ENCODE measurements at places on chromosomes 12 and 14.
A peak's percentile ranks its signal among the peaks of the same experiment; 100 is the strongest.

DNA sequence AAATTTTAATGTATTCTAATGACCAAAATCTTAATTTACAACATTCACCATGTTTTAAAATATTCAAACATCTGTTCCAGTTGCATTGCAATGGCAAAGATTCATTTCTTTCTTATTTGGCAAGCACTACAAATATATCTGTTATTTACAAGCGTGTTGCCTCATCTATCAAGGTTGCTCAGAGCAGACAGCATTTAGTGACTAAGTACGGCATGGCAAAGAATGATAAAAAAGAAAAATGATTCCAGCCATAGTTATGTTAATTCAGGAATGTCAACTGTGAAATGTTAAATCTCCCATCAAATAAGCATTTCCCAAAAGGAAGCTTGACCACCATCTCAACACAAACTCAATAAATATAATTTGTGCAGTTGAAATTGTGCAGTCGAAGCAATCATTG, 312.1 kb downstream of the SEC23A start:
- peak; percentile 4 for DNase-seq

GRCh38 chr14:52220924-52221811, 46.3 kb upstream of the PTGDR start:
- DNase-seq, result no peak

- peak; percentile 30 for DNase-seq
These were observed 31.9 kb downstream of the GUCY2C start for GRCh38 chr12:14664434-14665023.

- no peak for DNase-seq
These were observed 6.1 kb upstream of the GPRC5A start for GRCh38 chr12:12885096-12885792.

DNA sequence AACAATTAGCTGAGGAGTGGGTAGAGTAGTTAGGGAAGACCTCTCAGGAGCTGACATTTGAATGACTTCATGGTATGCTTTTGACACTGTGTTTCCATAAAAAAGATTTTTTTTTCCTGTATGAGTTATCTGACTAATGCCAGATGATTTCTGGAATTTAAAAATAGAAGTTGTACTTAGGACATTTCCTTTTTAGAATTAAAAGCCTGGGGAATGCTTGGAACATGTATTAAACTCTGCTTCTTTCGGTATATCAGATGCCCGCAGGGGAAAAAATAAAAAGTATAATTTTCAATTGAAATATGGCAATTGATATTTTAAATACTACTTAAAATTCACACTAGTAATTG, 41.1 kb downstream of the BRMS1L start:
- no peak for DNase-seq

DNA sequence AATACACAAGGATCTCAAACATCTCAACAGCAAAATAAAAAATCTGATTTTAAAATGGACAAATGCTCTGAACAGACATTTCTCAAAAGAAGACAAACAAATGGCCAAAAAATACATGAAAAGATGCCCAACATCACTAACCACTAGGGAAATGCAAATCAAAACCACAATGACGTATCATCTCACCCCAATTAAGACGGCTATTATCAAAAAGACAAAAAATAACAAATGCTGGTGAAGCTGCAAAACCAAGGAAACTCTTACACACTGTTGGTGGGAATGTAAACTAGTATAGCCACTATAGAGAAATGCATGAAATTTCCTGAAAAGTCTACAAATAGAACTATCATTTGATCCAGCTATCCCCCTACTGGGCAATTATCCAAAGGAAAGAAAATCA, 145.0 kb downstream of the BTG1 start:
- DNase-seq, result no peak

DNA sequence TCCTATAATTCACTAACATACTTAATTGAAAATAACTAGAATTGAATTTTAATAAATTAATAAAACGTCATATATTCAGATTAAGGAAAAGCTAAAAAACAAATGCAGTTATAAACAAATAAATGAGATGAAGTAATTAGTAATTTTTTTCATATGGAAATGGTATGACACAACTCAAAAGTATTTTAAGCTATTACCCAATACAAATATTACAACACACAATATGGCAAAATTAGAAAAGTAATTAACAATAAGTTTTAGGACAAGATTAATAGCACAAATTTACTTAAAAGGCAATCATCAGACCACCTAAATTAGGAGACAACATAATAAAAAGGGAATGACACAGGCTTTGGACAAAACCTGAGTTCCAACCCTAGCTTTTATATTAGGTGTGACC, 81.7 kb downstream of the EEA1 start:
- no peak for DNase-seq

DNA sequence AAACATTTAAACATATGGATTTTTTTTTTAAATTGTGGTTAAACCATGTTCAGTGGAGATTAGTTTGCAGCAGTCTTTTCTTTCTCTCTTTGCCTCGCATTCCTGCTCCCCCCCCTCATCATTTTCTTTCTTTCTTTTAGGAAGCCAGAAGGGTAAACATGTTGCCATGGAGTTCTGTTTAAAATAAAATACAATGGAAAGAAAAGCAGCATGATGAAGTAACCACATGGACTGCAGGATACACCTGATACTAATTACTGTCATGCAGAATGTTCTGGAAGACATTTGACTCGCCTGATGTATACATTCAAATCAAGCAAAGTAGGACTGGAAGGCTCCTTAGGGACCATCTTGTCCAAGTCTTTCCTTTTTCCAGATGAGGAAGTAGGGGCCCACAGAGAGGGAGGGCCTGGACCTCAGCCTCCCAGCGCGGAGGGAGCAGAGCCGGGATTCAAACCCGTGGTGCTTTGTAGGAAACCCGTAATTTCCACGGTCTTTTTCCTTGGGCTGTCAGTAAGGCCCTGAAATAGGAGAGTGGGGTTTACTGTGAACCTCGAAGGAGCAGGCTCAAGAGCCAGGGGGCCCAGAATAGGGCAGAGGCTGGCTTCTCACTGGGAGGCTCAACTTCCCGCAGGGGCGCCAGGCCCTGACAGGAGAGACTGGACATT, 2.4 kb upstream of the MEG3 start:
- no peak for DNase-seq

- peak; percentile 64 for DNase-seq
These were observed 5.5 kb downstream of the TMEM52B start for GRCh38 chr12:10184261-10184843.

DNA sequence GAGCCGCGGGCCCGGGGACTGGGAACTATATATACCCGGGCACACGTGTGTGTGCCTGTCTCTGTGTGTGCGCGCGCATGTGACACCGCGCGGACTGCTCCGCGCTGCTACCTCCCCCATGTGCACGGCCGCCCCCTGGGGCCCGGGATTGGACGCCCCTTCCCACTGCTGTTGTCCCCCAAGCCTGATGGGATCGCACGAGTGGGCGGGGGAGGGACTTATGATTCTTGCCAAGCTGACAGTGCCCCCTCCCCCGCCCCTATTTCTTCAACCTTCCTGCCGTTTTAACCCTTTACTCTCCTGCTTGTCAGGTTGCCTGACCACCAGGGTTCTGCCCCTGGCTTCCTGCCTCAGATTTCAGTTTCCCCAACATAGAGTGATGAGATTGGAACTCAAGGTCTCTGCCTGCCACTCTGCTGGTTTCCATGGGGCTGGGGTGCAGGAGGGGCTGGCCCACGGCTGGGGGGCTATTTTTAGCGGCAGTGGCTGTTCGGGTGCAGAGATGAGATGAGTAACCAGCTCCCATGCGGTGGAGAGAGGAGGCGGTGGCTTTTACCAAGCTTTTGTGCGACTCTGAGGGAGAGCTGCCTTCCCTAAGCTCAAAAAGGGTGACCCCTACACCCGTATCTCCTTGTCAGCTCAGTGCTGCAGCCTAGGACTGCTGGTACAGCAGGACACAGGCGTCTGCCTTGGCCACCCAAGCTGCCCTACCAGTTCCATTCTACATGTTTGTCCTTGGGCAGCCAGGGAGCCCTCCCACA, at the start of gene DDN:
Gene DDN, minus strand, starts transcription at position 5 of the 761 bp plus-strand sequence. CDS start 88 bp downstream, outside the sequence.
- DNase-seq, result peak; percentile 58

GRCh38 chr12:113207613-113208040, 13.6 kb upstream of the TPCN1 start:
- no peak for DNase-seq

DNA sequence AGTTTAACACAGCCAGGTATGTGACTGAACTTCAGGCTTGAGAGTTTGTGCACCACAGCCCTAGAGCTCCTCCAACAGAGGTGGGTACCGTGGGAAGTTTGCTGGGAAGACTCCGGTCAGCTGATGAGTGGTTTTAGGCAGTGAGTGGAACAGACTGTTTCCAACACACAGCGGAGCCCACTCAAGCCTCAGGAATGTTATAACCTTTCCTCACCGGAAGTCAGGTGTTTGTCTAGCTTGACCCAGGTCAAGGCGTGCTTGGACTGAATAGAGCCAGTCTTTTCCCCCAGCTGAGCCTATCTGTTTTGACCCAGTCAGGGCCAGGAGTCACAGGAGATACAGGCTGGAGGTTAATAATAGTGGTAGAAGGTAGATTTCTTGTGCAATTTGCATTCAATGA, 138.4 kb upstream of the PARP11 start:
- DNase-seq, result no peak

GRCh38 chr12:44000309-44000952, 164.6 kb downstream of the TMEM117 start:
- DNase-seq, result peak; percentile 53
